ENCODE measurements at places on chromosomes 5 and 9.

- no peak for DNase-seq
These were observed 436.1 kb downstream of the SPATA31D1 start for GRCh38 chr9:82424599-82425120.

DNA sequence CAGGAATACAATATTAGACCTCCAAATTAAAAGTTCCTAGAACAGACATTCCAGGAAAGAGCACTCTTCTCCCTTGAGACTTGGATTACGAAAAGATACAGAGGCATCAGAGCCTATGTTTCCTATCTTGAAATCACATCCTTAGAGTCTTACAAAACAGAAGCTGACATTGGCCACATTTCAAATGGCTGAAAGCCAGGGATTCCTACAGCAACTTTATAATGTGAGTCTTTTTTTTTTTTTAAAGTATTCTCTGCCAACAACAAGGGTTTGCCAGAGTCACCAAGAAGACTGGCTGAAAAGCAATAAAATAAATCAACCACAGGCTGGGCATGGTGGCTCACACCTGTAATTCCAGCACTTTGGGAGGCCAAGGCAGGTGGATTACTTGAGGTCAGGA is 63.1 kb downstream of the TRPM6 start:
- no peak for DNase-seq

DNA sequence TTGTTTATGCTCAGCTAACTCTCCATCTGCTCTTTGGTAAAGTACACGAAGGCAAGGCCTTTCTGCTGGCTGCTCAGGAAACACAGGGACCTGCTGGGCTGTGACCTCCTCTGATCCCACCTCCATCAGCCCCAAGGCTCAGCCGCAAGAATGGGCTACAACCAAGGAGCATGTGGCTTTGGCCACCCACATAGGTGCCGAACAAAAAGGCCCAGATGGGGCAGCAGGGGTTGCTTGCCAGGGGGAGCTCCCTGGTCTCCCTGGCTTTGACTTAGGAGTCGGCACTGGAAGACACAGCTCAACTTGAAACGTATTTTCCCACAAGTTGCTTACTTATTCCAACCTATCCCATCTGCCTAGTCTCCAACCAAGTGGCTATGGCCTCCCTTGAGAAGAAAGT is 461.1 kb downstream of the ICE1 start:
- no peak for DNase-seq

DNA sequence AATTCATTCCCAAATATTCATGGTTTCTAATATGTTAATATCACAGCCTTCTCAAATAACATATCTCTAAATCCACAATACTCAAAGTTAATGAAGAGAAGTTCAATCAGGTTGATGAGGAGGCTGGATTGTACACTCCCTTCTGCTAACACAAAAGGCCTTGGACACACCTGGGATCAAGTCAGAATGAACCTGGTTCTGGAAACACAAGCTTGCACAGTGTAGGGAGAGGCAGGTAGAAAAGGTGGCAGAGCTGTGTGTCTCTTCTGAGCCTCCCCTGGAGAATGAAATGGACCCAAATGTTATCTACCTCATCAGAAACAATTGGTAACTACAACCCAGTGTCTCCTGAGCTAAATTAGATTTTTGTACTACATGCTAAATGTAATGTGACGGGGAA is 40.7 kb upstream of the FBP1 start:
- DNase-seq, result no peak

- DNase-seq, result no peak
These were observed 21.0 kb downstream of the GCNT4 start for GRCh38 chr5:75031366-75031765.

- DNase-seq, result no peak
These were observed 177.7 kb upstream of the NR3C1 start for GRCh38 chr5:143581147-143581546.

DNA sequence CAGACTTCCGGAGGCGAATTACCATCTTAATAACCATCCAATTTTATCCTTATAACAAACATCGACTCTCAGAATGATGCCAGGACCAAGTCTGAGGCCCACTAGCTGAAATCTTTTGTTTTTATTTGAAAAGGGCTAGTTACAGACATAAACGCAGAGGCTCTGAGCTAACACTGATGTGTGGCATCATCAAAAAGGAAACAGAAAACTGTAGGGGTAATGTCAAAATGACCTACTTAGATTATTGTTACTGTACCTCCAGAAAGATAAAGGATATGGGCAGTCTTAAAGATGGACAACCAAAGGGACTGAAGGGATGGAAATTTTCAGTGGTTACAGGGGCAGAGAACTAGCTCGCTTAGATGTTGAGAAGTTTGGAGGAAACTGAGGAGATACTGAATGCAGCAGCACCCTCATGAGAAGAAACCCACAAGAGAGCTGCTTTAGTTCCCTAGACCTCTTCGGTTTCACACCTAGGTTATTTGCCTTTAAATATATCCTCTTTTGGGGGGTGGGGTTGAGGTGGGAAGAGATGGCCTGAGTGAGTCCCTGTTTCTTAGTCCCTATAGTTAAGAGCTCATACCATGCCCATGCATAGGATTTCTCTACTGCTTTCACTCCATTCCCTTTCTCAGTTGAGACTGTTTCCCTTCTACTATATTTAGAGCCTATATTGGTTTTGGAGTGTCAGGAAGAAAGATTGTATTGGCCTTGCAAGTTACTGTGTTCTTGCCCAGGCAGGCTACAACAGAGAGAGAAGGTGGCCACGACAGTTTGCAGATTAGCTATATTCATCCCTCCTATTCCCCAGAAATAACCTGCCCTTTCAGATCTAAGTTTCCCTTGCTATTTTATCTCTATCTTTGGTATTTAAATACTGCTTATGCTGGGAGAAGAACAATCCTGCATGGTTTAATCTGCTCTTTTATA is 320.4 kb upstream of the EFNA5 start:
- no peak for DNase-seq

DNA sequence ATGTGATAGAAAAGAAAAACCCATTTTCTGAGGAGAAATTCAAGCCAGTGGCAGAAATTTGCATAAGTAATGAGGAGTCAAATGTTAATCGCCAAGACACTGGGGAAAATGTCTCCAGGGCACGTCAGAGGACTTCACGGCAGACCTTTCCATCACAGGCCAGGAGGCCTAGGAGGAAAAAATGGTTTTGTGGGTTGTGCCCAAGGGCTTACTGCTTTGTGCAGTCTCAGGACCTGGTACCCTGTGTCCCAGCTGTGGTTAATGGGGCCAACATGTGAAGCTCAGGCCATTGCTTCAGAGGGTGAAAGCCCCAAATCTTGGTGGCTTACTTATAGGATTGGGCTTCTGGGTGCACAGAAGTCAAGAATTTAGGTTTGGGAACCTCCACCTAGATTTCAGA is 54.8 kb upstream of the ADAMTS2 start:
- DNase-seq, result no peak

DNA sequence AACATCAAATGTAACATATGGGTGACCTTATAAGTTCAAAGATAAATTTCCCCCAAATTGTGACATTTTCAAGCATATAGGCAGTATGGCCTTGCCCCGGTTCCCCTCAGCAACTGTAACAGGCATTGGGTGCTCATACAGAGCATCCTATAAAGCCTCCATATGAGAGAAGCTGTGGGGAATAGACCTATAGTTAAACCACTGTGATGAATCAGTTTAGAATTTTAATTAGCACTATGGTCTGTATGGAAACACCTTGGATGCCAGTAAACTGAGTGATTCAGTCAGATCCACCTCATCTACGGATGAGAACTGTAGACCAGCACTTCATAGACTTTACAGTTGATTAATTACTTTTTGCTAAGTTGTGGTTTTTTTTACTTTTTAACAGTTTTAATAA is 79.4 kb downstream of the ERCC6L2 start:
- DNase-seq, result no peak

DNA sequence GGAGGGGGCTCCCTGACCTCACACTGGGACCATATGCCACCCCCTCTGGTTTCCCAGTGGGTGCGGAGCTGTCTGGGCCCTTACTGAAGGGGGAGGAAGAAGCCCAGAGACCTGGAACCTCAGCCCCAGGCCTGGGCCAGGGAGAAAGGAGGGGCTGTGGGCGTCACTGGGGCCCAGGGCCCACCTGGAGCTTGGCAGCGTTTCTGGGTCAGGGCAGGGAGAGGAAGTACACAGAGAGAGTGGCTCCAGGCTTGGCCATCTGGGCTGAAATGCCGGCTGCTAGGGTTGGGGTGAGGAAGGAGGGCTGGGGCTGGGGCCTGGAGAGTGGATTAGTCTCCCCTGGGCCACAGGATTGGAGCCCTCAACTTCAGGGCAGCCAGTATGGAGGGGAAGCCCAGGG is 6.4 kb upstream of the DAB2IP start:
- DNase-seq, result no peak
